ENCODE measurements at places on chromosomes 5 and 9.

DNA sequence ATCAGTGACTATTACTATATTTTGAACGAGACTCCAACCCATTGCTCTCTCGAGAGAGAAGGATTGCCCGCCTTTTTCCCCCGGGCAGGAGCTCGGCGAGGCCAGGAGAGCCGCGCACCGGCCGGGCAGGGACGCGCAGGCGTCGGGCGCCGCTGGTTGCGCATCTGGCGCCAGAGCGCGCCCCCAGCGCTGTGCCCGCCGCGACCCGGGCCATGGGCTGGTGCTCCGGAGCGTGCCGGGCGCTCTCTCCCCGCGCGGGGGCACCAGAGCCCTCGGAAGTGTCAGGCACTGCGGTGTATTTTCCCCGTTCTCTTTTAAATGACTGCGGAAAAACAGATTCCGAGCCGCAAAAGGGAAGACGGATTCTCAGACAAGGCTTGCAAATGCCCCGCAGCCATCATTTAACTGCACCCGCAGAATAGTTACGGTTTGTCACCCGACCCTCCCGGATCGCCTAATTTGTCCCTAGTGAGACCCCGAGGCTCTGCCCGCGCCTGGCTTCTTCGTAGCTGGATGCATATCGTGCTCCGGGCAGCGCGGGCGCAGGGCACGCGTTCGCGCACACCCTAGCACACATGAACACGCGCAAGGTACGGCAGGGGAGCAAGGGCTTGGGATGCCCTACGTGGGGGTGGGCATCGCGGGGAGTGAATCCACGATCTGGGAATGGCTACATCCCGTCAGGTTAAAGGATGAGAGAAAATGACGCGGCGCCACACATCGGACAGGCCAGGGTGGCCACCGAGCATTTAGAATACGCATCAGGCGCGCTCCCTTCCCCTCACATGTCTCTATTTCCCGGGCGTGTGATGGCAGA is 1.1 kb upstream of the NTRK2 start:
- DNase-seq = no peak

GRCh38 chr5:176855598-176855997 is 43.5 kb downstream of the HK3 start:
- DNase-seq = no peak

DNA sequence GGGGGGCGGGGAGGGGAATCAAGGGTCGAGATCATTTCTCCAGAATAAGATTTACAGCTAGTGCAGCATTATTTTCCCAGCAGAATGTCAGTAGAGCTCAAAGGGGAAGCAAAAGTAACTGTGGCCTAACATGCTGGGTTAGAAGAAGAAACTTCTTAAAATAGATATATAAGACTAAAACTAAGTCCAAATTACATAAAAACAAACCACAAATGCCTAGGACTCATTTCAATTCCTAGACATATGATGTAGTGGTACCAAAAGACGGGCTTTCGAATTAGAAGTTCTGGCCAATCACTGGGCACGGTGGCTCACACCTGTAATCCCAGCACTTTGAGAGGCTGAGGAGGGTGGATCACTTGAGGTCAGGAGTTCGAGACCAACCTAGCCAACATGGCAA is 20.8 kb upstream of the MELK start:
- DNase-seq = no peak

GRCh38 chr9:21684831-21685362 is 117.5 kb upstream of the MTAP start:
- no peak for DNase-seq

- DNase-seq = no peak
Observed at GRCh38 chr5:55535199-55535905, 588 bp upstream of the PLPP1 start.

- no peak for DNase-seq
Observed at GRCh38 chr5:34803974-34804732, 34.8 kb upstream of the TTC23L start.

DNA sequence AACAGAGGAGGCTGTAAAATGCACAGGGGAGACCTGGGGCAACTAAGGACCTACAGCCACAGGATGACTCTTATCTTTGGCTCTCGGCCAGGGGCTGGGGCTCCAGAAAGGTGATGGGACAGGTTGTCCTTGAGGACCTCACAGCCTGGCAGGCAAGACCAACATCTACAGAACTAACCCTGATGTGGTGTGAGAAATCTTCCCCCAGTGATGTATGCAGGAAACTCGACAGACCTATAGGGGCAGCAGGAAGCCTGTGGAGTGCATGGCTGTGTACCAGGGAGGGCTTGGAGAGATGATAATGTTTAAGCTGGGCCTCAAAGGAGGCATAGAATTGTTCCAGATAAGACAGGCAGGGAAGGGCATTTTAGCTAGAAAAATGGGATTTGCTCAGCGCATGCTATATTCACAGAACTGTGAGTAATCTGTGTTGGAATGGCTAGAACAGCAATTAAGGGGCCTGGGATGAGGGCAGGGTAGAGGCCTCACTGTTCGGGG is 68.5 kb upstream of the SLC25A51 start:
- no peak for DNase-seq

- no peak for DNase-seq
Observed at GRCh38 chr5:55899344-55899743, 48.2 kb downstream of the IL31RA start.

DNA sequence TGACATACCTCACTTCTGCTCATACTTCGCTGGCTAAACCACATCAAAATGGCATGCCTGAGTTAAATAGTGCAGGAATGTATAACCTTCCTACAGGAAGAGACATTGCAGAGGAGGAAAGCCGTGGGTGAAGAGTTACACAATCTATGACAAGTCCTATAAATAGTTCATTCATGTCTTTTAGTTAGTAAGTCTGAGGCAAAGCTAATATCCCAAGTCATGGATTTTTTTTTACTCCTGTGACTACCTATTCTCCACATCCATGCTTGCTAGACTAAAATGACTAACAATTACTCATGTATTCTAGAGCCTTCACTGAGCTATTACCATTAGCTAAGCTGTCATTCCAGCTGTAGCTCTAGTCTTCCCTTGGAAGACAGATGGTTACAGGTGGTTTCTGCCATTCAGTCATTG is 391.3 kb downstream of the NR2F1-AS1 start:
- no peak for DNase-seq

GRCh38 chr9:16221822-16222547 is 648.5 kb downstream of the BNC2 start:
- DNase-seq = no peak

- no peak for DNase-seq
Observed at GRCh38 chr5:8884029-8884428, 661.8 kb downstream of the SEMA5A start.

- peak; percentile 51 for DNase-seq
Observed at GRCh38 chr5:56827049-56827448, 11.7 kb downstream of the MAP3K1 start.

GRCh38 chr5:133390416-133391353 is 221.7 kb downstream of the FSTL4 start:
- no peak for DNase-seq

All from natural killer cell (primary cell).